Hematopoietic multipotent progenitor cell treated with erythropoietin and hydrocortisone succinate and interleukin-3 and kit ligand, for 8 days (in vitro differentiated cells): ENCODE measurements at places on chromosomes 2 and 18.

GRCh38 chr2:97757062-97757461 lies 43.7 kb downstream of the ZAP70 start:
- DNase-seq = no peak

- peak; percentile 0 for DNase-seq
These were observed 30.8 kb downstream of the SESTD1 start for GRCh38 chr2:179233626-179234430.

GRCh38 chr2:173181982-173182381 lies 106.3 kb downstream of the MAP3K20 start:
- no peak for DNase-seq

DNA sequence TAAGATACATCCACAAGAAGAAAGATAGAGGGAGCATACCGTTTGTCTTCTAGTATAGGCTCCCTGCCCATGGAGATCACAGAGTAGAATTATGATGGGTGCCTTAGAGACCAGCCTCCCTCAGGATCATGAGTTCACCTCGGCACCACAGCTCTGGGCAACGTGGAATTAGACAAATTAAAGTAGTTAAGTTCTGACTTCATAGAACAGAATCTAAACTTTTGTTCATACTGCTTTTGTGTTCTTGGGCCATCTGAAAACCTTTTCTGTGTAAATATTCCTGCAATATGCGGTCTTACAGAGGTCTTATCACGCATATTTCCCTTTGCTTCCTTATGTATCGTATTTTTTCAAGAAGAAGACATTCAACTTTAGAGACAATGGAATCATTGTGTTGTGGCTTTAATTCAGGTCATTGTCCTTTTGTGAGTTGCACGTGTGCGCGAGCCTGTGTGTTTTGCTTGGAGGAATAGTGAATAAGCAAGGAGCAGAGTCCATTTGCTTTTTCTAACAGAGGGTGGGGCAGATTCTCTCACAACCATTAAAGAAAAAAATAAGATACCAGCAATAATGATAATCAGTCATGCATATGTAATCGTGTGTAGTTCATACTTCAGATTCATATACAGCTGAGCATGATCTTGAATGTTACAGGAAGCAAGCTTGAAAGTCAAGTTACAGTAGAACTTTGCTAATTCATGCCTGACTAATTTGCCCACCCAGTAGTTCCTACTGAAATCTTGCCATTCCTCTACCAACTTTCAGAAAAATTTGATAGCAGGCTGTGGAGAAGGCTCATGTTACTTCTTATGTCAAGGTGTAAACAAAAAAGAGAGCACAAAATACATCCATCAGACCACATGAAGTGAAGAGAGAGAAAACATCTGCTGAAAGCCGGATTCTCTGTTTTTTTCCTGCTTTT lies 243.6 kb downstream of the NEDD4L start:
- no peak for DNase-seq

DNA sequence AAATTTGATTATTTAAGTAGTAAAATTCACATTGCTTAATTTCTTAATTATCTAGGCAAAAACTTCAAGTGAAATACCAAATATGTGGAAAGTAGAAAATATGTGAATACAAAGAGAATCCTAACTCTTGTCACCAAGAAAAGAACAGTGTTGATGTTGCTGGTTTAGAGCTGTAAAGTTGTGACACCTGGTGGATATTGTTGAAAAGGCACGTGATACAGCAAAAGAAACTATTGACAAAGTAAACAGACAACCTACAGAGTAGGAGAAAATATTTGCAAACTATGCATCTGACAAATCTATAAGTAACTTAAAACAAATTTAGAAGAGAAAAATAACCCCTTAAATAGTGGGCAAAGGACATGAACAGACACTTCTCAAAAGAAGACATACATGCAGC lies 25.6 kb upstream of the ZC3H15 start:
- DNase-seq = peak; percentile 47

GRCh38 chr2:134454426-134454825 lies 200.6 kb downstream of the MGAT5 start:
- DNase-seq = no peak
